Stimulated activated CD8-positive, alpha-beta memory T cell treated with anti-CD3 and anti-CD28 coated beads, Interleukin-2, amount 100 ng/mL, for 1 hour (primary cell): ENCODE measurements at places on chromosomes 4 and X.

GRCh38 chrX:18941896-18942295, 42.0 kb downstream of the PHKA2 start:
- no peak for DNase-seq

DNA sequence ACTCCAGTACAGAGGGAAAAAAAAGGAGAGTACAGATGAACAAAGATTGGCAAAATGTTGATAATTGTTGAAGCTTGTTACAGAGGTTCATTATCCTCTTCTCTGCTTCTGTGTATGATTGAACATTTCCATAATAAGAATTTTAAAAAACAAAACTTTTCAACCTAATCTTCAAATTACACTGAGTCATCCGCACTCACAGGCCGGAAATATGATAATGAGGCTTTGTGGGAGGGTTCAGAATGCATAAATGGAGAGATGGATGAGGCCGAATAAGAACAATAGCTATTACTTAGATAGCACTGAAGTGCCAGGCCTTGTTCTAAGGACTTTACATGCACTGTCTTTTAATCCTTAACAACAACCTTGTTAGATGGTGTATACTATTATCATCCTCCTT, 4.6 kb upstream of the ERCC6L start:
- no peak for DNase-seq

DNA sequence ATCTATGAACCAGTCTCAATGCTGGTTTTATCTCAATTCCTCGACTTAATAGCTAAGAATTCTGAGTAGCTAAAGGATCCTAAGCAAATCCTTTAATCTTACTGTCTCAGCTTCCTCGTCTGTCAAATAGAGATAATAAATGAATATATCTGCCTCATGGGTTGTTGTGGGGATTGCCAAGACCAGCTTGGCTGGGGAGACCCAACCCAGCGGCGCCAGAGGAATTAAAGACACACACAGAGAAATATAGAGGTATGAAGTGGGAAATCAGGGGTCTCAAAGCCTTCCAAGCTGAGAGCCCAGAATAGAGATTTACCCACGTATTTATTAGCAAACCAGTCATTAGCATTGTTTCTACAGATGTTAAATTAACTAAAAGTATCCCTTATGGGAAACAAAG, 41.9 kb downstream of the SLC34A2 start:
- DNase-seq, result no peak

DNA sequence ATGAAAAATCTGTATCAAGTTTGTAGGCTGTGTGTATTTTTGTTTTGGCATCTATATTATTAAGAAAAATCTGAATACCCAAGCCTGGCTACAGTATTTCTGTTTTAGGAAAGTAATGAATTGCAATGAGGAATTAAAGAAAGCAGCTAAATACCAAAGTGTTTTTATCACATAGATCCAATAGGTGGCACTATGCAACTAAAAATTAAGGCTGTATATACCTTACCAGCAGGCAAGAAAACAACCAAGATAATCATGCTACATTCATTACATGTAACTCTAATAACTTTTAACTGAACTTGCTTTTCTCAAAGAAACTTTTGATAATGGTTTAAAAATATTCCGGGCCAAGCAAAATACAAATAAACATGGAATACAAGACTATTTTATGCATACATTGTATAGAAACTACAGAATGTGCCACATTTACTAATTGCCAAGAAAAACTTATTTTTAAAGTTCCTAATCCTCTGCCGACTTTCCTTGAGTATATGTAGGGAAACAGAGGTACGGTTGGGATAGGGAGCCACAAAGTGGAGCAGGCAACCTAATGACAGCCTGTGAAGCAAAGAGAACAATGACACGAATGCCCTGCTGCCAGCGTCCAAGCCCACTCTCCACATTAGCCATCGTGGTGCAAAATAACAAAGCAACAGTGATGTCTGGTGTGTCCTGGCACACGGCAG, 63.7 kb downstream of the SEC24D start:
- DNase-seq, result no peak

DNA sequence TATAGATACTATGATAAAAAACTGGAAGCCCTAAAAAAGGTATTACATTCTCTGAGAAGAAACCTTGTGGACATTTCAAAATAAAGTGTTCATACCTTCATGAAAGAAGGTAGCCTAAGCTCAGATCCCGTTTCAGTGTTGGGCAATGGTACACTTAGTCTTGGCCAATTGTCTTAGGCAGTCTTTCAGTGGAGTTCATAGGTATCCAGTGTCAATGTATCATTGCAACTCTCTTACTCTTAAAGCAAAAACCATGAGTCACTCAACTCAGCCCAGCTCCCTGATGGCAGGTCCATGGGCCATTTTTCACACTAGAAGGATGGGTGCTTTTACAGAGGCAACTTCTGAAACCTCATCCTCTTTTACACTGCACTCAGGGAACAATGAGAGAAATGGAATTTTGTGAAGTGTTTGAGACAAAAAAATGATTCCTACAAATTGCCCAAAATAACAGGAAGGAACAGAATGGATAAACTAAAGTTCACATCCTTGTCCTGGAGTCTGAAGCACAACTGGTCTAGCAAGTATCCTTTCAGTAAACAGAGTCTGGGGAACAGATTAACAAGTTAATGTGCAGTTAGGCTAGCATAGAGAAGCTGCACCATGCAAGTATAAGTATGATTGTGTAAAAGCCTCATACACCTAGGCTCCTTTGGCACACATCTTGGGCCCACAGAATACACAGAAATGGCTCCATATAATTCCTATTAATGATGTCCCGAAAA, 7.0 kb upstream of the ZNF827 start:
- DNase-seq, result no peak

- no peak for DNase-seq
These were observed 116.8 kb upstream of the UGT8 start for GRCh38 chr4:114481856-114482255.

DNA sequence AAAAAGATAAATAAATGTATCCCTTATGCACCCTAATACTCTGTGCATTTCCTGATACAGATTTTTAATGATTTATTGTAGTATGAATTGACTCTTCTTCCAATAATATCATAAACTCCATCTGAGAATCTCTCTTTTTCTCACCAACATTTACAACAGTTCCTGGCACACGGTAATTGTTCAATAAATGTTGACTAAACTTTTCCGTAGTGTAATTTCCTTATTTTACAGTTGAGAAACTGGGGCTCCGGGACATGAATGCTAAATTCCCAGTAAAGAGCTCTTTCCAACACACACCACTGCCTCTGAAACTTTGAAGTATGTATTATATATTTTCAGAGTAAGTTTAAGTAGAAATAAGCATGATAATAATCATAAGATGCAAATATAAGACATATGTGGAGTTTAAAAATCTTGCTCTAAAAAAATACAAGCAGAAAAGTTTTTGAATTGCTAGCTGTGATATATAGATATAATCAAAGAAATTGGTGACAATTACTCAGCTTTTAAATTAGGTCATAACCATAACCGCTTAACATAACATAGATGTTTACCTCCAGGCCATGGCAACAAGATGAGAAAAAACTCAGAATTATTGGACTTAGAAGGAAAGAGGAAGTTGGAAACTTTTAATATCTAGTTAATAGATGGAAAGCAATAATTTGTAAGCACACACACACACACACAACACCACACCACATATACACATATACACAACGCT, 28.2 kb upstream of the ANTXR2 start:
- DNase-seq, result no peak

DNA sequence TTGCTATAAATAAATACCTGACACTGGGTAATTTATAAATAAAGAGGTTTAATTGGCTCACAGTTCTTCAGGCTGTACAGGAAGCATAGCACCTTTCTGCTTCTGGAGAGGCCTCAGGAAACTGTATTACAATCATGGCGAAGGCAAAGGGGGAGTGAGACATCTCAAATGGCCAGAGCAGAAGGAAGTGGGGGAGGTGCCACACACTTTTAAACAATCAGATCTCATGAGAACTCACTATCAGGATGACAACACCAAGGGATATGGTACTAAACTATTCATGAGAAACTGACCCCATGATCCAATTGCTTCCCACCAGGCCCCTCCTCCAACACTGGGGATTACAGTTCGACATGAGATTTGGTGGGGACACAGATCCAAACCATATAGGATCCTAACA, 11.7 kb upstream of the TCEAL9 start:
- no peak for DNase-seq

GRCh38 chrX:119895843-119896326, at the start of gene AKAP14:
Gene AKAP14 (plus strand): TSS chrX:119895893. CDS start chrX:119903224, 7,331 bp downstream.
- no peak for DNase-seq

- peak; percentile 44 for DNase-seq
These were observed 4.2 kb upstream of the ZNF157 start for GRCh38 chrX:47366041-47366722.

GRCh38 chr4:141659539-141659938, 23.2 kb downstream of the IL15 start:
- DNase-seq, result no peak
